Naive thymus-derived CD4-positive, alpha-beta T cell (primary cell): ENCODE measurements at places on chromosomes 1 and 21.

DNA sequence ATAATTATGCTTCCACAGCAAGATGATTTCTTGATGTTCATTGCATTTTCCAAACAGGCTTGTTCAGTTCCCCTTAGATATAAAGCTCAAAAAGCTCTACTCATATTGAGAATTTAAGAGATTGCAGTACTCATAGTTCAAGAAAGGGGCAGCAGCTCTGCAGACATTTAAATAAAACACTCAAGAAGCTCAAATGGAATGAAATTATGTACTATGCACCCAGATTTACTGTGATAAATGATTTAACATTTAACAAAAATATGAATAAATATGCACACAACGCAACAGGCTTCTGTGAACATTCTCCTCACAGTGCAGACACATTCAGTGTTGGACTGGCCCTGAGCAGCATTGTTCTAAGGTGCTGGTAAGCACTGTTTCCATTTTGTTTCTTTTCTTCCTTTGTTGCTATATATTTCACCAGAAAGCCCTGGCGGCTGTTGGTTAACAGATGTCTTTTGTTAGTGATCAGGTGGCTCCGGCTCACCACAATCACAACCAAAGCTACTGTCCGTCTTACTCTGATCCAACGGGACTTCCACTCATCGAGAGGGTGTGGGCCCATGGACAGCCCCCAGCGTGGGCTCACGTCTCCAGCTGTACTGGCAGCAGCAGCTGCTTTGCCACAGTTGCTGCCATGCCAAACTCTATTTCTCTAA, 1440.3 kb downstream of the NCAM2 start:
- DNase-seq, result no peak

- DNase-seq, result peak; percentile 44
Measured at GRCh38 chr1:92784021-92784638, 778 bp downstream of the EVI5 start.

- DNase-seq, result no peak
Measured at GRCh38 chr1:212600980-212601379, 7.6 kb upstream of the ATF3 start.

DNA sequence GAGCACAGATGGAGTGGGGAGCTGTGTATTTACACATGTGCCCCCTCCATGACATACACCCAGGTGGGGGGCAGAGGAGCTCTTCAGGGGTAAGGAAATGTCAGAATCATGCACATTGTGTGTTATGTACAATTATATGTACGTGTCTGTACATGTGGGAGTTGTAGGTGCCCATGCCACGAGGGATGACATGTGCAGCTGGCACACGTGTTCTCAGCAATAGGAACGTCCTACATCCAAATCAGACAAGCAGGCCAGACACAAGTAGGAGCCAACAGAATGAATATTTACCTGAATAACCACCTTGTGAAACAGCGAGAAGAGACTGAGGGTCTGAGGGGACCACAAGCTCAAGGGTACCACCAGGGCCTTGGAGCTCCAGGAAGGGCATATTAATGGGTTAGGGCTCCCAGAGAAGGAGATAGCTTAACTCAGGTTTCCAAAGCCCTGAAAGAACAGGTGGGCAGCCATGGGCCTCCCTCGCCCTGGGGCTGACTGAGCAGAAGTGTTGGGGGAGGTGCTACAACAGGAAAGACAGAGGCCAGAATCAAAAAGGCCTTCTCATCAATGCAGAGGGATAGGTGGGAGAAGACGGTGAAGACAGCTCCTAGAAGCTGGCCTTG, 3.2 kb downstream of the COL16A1 start:
- no peak for DNase-seq

DNA sequence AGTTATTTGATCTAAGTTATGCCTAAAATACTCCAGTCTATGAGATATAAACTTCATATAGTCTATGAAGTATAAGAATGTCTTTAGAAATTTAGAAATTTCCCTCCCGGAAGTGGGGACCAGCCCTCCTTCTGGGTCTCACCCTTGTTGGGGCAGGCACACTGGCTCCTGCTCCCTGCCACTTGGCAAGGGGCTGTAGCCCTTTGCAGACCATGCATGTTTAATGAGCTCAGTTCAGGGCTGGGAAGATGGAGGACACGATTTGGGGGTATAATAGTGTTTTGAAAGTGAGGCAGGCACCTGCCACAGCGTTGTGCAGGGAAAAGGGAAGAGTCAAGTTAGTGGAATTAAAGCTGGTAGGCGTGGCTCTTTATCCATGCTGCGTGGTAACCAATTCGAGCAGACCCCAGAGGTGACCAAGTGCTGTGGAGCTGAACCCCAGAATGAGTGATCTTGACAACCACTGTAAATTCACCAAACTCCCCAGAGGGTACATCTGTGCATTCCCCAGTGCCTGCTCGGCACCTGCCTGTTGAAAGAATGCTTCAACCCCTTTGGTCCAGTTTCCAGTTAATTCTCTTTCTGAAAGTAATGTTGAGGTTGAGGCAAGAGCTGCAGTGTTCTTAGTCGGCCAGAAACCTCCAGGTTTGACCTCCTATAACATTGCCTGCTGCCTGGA, 79.6 kb downstream of the DOP1B start:
- no peak for DNase-seq

DNA sequence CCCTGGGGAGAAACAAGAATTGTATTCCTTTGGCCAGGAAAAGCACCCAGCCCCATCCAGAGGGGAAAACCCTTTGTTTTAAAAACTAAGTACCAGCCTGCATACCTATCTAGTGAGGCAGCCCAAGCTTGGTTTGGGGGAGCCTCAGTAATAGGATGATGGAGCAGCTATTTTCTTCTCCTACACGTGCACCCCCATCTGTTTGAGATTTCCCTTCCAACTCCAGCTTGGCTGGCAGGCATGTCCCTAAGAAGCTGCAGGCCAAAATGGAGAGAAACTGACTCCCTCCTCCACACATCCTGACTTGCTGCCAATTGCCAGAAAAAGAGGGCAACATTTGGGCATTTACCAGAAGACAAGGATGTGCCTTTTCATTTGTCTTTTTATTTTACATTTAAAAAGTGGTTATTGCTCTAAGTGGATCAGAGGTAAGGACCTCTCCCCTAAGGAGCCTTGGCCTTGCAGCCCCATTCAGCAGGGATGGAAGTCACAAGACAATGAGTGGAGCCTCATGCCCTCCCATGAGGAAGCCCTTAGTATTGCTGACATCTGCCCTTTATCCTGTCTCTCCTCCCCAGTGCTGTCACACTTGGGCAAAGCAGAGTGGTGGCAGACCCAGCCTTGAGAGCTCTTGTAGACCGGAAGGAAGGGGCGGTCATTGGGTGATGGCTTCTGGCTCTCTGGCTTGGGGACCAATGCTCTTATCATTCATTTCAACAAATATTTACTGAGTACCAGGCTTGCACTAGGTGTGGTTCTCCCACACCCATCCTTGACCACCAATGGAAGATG, 8.6 kb downstream of the FNDC5 start:
- no peak for DNase-seq

DNA sequence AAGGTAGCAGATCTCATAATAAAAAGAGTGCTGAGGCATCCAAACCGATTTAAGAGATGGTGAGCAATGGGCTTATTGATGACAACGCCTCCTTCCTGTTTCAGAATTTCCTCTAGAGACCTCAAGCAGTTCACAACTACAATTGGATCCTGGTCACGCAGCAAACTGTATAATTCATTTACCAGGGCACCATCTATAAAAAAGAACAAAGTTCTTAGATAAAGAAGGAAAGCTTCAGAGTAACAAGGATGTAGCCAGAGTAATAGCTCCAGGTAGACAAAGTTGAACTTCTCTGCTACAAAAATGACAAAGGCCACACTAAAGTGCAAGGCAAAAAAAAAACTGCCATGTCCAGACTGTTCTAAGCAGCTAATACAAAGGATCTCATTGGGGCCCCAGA, 3.4 kb downstream of the AP4B1 start:
- no peak for DNase-seq

DNA sequence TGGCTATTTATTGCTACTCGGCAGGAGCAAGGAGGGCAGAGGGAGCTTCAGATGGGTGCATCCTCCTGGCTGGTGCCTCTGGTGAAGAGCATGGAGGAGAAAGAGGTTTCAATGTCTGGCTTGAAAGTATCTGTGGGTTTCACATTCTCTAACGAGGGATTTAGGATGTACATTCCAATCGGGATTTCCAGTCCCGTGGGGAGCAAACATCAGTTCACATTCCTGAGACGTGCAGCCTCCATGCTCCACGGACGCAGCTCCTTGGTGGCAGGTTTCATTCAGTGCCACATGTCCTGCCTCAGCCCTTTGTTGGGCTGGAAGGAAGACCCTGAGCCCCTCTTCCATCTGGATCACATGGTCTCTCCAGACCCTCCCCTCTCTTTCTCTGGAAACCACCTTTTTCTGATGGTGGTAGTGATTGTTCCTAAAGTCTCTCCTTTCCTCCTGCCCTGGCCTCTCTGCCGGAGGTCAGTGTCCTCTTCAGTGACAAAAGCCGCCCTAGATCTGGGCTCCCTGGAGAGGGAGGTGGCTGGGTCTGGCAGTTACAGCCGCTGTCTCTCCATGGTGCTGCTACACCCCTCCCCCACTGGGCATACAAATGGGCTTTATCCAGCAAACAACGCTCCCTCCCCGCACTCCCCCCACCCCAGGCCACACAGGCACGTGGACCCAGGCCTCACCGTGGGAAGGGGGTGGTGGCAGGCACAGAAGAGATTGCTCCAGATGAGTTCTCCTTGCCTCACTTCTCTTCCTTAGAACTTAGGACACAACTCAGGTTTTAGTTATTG, 826 bp upstream of the CA14 start:
- DNase-seq, result no peak

- DNase-seq, result no peak
Measured at GRCh38 chr21:37155186-37155585, 82.1 kb downstream of the TTC3 start.

- DNase-seq, result no peak
Measured at GRCh38 chr1:161777261-161777660, 11.1 kb downstream of the ATF6 start.

DNA sequence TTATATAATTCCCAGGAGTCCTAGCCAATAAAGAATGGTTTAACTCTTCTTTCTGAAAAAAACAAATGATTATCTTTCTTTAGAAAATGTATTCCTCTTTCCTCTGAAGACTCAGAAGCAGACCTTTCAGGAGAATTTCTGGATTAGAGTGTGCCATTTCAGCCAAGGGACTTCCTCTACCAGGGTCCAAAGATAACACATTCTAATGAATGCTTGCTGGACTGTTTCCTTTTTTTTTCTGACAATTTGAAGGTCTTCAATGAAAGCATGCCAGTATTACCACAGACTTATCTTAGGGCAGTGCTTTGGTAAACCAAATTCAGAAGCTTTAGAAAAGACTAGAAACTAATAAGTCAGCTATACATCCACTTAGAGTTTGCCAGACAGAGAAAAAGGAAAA, 80.5 kb downstream of the RERE start:
- DNase-seq, result no peak

DNA sequence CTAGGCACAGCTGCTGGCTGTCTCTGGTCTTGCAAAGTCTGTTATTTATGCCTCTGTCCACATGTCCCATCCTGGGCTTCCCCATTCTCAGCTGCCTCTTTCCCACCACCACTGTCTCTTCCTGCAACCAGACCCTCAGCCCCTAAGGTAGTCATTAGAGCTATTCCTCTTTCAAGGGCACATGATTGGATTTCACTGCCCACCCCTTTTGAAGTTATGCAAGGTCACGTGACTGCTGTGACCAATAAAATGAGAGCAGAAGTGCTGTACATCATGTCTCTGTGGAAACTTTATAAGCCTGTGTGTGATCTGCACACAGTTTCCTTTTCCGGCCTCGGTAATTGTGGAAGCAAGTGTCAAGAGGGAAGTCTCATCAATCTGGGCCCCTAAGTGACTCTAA, 136.6 kb upstream of the HMGB4 start:
- DNase-seq, result no peak

DNA sequence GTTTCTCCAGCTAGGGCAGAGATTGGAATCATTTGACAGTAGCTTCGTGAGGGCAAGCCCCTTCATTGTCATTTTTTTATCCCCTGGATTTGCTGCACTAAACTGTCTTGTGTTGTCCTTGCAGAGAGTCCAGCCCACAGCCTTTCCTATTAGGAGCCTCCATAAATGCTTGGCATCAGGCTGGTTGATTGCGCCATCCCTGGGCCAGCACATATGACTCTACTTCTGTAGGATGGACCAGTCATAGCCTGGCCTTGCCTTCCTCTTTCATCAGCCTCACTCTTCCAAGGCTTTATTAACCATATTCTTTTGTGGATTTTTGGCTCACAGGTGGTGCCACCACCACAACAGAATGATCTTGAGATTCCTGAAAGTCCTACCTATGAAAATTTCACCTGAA, 31.4 kb downstream of the LY9 start:
- no peak for DNase-seq

DNA sequence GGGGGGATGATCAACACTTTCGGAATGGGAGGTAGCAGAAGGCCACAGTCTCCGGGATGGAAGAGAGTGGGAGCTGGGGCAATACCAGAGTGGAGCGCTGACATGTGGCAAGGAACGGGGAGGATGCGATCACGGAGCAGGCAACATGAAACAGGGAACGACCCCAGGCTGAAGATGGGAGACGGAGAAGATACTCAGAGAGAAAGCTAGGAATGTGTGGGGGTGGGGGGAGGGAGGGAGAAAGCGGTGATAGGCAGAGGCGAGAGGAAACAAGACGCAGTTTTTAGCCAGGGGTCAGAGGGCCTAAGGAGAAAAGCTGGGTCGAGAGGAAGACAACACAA, 577 bp downstream of the RAB3GAP2 start:
- DNase-seq, result peak; percentile 12

DNA sequence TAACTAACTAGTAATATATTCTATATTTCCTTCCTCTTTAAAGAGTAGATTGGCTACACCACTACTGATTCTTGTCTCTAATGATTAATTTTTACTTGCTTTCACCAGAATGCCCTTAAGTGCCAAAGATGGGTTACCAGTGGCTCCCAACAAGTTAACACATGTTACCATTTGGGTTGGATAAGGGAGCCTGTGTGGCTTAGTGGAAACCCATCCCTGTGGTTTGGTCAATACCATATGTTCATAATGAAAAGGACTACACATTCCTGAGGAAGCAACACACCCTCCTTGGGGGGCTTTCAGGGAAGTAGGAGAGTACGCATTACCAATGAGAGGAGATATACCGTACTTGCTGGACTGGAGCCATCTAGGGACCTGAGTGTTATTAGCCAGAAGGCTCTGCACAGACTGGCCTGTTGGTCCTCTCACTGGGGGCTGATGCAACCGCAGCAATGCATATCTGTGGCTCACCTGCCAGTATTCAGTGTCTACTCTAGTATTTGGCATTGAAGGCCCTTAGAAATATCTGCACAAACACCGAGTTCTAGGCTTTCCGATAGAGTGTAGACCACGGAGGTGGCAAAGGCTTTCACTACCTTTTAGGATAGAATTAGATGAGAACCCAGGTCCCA, 29.3 kb upstream of the PLXNA2 start:
- DNase-seq, result no peak

- no peak for DNase-seq
Measured at GRCh38 chr1:23751815-23752200, 8.5 kb downstream of the ELOA start.

DNA sequence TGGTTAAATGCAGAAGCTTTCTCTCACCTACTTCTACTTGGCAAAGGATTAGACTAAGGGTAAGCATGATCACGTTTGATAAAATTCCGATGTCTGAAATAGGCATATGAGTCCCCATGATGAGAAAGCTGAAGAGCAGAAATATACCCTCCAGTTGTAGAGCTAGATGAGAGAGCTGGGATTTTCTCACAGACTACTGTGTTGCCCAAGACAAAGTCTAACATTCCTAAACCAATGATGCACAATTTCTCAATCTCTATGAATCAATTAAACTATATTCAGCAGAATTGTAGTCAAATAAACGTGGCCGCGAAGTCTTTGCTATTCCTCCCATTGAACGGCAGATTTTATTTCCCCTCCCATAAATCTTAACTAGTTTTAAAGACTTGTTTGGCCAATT, 699.2 kb downstream of the KCNT2 start:
- no peak for DNase-seq

- no peak for DNase-seq
Measured at GRCh38 chr1:32426489-32427255, 32.4 kb upstream of the BSDC1 start.
